ENCODE measurements at places on chromosomes 13 and 19.

GRCh38 chr19:47247308-47247990 lies 8.9 kb upstream of the CCDC9 start:
- peak; percentile 89 for DNase-seq

- DNase-seq: no peak
Observed at GRCh38 chr13:111511805-111512504, 191.5 kb downstream of the TEX29 start.

GRCh38 chr13:41244556-41244955 lies 18.8 kb downstream of the MTRF1 start:
- DNase-seq: no peak

DNA sequence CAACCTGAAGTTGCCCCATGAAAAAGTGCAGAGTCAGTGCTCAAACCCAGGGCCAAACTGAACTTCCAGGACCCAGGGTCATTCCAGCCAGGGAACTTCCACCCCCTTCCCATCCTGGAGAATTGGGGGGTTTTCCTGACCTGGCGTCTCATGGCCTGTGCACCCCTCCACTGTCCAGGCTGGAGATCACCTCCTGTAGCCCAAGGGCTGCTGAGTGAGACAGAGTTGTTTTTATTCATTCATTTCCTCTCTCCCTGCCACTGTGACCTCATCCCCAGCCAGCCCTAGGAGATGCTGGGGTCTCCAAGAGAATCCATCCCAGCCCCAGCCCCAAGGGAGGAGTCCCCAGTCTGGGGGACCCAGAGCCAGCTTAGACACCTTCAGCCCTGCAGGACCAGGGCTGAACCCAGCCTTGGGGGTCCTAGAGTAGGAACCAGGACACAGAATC lies 4.2 kb downstream of the FCHO1 start:
- no peak for DNase-seq

DNA sequence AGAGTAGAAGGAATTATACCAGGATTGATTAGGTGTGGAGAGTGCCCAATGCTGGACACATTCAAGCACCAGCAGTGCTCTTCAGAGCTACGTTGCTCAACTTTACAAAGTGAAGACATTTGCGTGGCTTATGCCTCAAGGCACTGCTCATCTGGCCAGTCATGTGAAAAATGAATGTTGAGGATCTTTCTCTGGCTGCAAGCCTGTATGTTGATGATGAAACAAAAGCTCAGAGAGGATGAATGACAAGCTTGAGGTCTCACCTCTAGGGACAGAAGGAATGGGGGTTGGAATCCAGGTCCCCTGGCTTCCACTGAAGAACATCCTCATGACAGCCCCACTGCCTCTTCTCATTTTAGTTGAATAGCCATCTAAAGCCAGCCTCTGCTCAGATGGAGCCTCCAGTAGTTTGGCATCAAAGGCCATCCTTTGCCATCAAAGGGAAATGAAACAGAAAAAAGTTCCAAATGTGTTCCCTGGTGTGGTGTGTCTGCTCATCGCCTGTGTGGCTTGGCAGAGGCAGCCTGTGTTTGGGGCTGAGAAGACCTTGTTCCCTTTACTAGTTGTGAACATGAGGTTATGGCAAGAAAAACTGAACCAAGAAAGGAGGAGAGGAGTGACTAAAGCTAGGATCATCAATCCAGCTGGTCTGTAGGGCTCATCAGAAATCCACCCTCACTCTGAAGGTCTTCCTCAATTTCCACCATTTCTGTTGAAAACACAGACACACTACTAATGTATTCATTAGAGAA lies 114.0 kb upstream of the KL start:
- DNase-seq: no peak

DNA sequence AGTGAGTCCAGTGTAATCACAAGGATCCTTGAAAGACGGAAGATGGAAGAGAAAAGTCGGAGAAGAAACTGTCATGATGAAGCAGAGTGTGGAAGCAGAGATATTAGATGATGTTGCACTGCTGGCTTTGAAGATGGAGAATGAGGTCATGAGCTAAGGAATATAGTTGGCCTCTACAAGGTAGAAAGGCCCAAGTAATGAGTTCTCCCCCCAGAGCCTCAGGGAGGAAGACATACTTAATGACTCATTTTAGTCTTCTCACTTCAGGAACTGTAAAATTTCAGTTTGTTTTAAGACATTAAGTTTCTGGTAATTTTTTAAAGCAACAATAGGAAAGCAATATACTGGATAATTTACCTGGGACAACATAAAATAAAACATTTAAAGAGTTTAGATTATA lies 1331.5 kb upstream of the PCDH20 start:
- DNase-seq: no peak

- DNase-seq: no peak
Observed at GRCh38 chr19:36939153-36939552, 23.0 kb downstream of the ZNF568 start.

DNA sequence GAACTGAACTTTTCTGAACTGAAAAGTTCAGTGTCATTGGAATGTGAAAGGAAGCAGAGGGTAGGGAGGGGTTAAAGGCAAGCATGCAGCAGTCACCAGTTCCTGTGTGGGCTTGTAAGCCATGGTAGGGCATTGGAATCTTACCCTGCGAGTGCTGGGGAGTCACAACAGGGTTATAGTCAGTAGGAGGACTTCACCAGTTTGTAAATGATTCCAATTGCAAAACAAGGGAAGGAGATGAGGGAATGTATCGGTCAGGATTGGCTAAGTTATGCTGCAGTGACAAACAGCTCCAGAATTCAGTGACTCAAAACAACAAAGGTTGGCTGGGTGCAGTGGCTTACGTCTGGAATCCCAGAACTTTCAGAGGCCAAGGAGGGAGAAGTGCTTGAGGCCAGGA lies 12.8 kb downstream of the LYPD3 start:
- DNase-seq: no peak

DNA sequence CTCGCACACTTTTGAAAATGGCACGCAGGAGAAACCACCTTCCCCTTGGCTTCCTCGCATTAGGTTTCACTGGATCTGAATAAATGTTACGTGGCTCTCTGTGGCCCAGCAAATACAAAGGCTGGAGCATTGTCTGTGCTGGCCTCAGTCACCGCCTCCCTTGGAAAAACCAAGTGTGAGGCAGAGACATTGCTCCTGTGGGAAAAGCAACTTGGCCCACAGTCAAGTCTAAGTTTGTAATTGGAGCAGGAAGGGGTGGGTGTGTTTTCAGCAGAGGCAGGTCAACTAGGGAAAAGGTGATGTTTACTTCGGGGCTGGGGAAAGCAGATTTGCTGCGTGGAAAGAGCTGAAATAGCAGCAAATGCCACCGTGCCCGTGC lies 101.6 kb downstream of the IRS2 start:
- no peak for DNase-seq

GRCh38 chr19:19238126-19238894 lies 26.6 kb downstream of the NCAN start:
- no peak for DNase-seq

- DNase-seq: no peak
Observed at GRCh38 chr13:95319551-95320274, 18.5 kb upstream of the ABCC4 start.

- peak; percentile 22 for DNase-seq
Observed at GRCh38 chr19:56111601-56112312, 9.3 kb downstream of the ZNF787 start.

- no peak for DNase-seq
Observed at GRCh38 chr19:4873930-4874329, 6.5 kb upstream of the PLIN3 start.

DNA sequence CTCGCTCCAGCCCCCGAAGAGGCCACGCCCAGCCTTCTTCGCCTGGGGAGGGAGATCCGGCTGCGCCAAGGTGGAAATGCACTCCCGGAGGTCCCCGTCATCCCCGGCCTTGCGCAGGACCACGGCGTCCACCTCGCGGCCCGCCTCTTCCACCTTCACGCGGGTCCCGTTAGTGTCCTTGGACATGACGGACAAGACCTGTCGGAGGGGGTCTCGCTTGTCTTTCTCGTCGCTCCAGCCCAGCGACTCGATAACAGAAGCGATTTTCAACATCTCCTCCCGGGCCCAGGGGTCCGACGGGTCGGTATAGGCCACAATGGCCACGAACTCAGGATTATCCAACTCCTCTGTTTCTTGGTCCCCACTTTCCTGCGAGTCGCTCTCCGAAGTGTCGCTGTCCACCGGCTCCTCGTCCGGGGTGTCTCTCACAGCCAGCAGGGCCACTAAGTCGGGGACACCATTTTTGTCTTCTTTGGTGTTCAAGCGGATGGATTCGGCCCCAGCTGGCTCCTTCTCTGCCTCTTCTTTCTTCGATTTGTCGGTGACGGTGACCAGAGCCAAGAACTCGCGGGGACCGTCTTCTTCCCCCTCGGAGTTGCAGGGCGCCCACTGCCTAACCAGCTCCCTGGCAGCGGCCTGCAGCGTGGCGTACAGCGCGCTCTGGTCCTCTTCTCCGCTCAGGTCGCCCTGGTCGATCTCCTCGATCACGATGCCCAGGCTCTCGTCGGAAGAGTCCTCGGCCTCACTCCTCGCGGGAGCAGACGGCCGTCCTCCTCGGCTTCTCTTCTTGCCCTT lies 1.3 kb downstream of the PNMA8B start:
- peak; percentile 49 for DNase-seq

DNA sequence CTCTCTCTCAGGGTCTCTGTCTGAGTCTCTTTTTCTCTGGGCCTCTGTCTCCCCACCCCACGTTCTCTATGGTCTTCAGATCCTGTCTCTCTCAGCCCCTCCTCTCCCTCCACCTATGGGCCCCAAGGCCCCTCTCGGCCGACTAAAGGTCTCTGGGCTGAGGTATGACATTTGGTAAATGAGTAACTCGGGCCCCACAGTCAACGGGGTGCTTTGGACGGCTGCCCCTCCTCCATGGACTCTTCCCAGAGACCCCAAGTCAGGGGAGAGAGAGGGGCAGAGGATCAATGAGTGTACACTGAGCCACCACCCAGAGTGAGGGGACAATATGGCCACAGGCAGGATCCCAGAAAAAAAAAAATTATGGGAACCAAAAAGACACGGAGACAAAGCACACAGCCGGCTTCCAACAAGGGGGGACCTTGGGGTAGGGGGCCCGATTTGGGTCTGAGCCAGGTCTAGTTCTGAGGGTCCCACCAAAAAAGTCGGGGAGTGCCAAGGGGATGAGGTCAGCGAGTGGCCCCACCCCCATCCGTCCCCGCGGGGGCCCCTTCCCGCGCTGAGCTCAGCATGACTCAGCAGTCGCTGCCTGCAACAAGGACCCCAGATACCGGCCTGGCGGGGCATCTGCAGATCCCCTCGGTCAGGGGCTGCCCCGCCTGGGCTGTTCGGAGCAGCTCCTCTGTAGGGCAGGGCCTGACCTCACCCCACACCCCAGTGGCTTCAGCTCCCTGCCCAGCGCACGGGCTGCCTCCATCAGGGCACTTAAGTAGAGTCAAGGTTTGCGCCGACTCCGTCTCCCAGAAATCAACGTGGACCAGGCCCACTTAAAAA lies 1.5 kb upstream of the FTL start:
- DNase-seq: peak; percentile 73

DNA sequence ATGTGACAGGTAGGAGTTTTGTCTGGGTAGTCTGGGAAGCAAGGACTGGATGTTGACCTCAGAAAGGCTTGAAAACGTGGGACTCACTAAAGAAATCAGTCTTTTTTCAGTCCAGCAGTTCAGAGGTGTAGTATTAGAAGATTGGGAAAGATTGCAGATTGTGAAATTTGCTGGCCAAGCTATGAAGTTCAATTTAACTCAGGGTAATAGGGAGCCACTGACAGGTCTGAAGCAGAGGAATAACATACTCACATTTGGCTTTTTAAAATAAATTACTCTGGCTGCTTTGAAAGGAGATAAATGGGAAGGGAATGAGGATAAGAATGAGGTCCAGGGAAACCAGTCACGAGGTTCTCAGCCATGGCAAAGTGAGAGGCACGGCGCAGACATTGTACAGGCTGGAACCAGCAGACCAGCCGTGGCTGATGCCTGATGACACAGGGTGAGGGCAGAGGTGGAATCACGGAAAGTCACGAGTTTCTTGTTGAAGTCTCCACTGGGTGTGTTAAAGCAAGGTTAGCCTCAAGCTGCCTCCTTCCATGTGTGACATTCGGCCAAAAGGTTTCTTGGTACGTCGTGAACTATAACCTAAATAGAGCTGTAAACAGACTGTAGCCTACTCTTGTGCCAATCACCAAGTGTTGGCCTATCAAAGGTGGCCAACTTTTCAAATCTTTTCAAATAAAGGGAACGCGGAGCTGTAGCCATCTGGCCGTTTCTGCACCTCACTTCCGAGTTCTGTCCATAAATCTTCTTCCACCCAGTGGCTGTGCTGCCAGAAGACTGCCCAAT lies 377.6 kb downstream of the IRS2 start:
- no peak for DNase-seq

- DNase-seq: no peak
Observed at GRCh38 chr13:99307648-99308339, 595 bp upstream of the GPR183 start.

- DNase-seq: no peak
Observed at GRCh38 chr19:32404933-32405430, 588 bp upstream of the DPY19L3 start.

DNA sequence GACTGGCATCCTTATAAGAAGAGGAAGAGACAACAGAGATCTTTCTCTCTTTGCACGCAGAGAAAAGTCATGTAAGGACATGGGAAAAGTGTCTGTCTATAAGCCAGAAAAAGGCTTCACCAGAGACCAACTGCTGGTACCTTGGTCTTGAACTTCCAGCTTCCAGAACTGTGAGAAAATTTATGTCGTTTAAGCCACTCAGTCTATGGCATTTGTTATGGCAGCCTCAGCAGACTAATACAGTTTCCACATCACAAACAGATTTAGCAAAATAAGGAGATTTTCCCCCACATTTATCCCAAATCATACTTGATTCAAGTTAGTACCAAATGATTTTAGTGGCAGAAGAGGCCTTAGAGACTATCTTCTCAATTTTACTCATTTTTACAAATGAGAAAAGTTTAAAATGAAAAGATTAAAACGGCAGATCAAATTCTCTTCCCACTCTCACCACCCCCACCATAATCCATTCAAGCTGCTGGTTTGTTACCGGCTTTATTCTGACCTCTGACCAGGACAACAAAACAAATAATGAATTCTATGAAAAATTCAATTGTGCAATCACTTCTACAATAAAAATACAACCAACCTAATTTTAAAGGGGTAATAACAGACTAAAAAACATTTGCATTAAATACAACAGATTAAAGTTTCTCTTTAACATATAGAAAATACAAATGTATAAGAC lies 316.3 kb downstream of the TBC1D4 start:
- no peak for DNase-seq

GRCh38 chr13:30720172-30720869 lies 15.0 kb upstream of the ALOX5AP start:
- DNase-seq: no peak

DNA sequence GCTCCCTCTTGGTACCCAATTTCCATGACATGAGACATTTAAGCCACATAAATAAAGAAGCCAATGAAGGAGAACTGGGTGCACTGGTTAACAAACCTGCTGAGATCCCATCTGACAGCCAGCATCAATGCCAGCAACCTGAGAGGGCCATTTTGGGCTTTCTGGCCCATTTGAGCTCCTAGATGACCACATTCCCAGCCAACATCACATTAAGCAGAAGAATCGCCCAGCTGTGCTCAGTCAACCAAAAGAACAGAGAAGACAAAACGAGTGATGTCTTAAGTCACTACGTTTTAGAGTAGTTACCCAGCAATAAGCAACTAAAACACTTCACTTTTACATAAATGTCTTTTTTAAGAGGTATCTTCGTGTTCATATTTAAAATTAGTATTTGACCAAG lies 21.9 kb downstream of the LCP1 start:
- no peak for DNase-seq

Measured in retina (tissue), 1 donor.